ENCODE measurements at places on chromosomes 4 and X.

DNA sequence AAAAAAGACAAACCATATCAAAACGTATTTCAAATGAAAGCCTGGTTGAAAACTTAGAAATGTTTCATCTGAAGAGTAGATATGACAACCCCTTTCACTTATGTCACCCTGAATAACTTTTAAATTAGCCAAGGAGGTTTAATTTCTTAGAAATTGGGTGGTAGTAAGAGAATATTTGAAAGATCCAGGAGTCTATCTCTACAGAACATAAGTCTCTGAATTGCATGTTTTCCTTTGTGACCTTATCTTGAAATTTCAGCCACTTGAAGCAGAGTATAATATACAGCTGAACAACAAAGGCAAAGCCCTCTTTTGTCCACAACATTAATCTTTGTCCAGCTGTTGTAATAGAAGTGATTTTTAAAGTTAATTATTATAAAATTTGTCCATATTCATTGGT, 49.5 kb downstream of the TMEM154 start:
- no peak for DNase-seq

- DNase-seq = no peak
Observed at GRCh38 chr4:128387600-128388351, 100.2 kb upstream of the PGRMC2 start.

GRCh38 chr4:89878611-89879010, 16.0 kb upstream of the MMRN1 start:
- DNase-seq = no peak

DNA sequence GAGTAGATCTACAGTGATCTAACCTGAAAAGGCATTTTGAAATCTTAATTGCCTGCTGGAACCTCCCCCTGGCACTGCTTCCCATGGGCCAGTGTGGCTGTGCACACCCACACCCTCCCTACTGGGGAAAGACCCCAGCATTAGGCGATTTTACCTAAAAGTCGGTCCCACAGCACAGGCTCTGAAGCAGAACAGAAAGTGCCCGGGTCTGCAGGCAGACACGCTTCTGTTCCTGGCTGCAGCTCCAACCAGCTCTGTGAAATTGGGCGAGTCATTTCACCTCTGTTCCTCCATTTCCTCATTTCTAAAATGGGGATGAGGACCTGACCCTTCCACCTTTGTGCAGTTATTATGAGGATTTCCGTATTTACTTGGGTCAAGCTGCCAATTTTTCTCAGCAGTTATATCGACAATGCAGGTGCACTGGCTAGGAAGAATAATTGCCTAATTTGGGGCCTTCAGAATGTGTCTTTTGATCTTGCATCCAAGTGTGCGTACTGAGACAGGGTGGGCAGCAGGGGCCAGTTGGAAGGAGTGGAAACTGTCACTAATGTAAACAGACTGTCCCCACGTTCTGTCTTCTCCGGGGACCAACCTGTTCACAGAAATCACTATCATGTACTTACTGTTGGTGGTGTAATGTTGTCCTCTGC, 7.1 kb downstream of the KLF3 start:
- DNase-seq = no peak

- no peak for DNase-seq
Observed at GRCh38 chrX:20306668-20307067, 40.0 kb upstream of the RPS6KA3 start.

DNA sequence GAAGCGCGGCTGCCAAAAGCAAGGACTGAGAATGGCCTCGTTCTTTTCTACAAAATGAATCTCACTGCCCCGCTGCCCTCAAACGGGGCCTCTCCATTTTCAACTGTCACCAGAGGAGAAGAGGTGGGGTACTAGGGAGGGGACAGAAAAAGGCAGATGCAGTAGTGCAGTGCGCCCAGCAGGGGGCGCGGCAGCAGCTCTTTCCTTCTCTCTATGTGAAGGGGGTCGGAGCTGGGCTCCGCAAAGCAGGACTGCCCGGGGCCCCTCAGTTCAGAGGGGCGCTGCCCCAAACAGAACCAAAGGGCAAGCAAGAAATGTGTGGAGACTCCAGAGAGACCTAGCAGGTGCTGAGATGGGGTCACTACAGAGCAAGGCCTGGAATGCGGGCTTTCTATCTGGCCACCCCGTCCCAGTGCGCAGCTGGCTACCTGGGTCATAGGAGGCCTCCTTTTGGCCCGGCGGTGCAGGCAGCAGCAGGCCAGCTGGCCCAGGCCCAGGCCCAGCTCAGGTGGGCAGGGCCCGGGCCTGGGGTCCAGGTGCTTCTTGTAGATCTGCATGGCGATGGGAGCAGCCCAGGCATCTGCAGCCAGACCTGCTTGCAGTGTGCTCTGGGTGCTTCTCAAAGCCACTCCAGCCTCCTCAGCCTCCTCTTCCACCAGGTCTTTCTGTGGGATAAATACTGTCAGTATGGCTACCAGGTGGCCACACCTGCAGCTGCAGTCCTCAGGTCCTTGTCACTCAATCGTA, 5.9 kb downstream of the IRAK1 start:
- no peak for DNase-seq

DNA sequence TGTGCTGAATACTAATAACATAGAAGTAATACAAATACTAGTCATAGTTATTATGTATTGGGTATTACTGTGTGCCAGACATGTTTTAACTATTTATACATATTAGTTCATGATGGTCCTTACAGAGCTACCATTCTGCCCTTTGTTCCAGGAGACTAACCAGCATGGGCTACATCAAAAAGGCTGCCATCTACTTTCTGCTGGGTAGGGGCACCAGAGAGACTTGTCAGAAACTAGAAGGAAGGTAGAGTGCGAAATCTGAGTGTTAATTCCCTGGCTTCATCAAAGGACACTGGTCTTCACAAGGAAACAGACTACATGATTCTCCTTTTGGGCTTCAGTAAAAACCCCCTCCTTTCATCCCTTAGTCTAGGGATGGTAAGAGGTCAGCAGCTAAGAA, 347.8 kb downstream of the GBA3 start:
- DNase-seq = no peak

GRCh38 chr4:42816189-42816879, 76.2 kb upstream of the GRXCR1 start:
- DNase-seq = no peak

GRCh38 chrX:123468481-123468880, 264.4 kb downstream of the THOC2 start:
- DNase-seq = no peak

GRCh38 chrX:13581554-13581953, 12.2 kb downstream of the EGFL6 start:
- DNase-seq = no peak

DNA sequence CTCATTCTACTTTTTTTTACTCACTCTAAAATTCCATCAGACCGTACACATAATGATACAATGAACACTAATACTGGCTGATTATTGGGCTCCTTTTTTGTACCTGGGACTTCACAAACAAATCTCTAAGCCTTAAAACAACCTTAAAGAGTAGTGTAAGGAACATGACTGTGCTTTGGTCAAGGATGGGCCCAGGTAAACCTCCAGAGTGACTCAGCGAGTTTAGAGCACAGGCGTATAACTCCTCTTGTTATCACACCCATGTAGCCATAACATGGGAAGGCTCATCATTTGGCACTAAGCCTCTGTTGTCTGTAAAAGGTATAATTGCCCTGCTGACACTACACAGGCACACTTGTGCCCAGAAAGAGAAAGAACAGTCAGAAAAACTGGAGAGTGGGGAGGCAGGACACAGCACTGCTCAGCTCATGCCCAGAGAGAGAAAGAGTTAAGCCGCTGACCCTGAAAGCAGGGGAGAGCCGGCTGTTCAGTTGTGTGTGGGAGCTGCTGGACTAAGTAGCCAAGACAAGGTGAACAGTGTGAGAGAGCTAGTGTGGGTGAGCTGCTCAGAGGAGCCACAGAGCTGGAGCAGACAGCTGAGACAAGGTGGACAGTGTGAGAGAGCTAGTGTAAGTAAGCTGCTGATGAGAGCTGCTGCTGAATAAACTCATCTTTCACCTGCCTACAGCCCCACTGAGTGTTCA, 319.6 kb upstream of the BMP3 start:
- DNase-seq = no peak

- DNase-seq = no peak
Observed at GRCh38 chr4:138398322-138398721, 156.2 kb upstream of the SLC7A11 start.

DNA sequence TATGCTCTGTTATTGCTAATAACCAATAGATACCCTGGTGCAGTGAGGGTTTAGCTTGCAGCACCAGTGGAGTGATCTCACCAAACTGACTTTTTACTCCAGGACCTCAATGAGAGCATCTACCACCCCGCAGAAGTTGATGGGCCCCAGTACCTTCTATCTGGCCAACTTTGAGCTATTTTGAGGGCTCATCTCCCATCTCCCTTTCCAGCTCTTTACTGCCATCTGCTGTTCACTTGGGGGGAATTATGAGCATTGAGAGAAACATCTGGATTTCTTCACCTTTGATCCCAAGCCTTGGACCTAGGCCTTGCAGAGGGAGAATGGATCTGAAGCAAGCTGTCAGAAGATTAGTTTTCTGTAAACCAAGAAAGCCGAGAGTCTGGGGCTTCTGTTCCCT, 143.6 kb downstream of the TMEM164 start:
- no peak for DNase-seq

- no peak for DNase-seq
Observed at GRCh38 chr4:77817304-77818072, 1.7 kb downstream of the CNOT6L start.

DNA sequence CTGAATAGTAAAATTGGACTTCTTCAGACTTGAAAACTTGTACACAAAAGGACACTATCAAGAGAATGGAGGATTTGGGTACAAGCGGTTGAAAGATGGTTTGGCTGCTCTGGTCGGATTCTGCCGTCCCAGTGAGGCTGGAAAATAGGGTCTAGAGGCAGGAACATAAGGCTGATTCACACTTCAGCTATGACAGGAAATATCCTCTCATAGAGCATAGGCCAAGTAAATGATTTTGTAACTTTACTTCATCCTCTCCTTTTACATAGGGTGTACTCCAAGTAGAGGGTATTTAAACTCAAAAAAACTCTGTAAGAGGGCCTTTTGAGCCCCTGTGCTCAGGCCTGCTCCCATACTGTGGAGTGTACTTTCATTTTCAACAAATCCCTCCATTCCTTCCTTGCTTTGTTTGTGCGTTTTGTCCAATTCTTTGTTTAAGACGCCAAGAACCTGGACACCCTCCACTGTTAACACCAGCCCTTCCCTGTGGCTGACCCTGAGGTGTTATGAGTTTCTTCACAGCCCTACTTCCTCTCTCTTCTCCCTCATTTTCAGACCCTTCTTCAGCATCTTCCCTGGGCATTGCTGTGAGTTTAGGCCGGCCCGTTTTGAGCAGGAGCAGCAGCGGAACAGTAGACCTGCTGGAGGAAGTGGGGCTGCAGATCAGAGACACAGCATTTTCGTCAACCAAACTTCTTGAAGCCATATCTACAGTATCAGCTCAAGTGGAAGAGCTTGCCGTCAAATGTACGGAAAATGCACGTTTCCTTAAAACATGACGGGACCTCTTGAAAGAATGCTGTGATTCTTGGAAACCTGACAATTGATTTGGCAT, 7.2 kb downstream of the PGAM4 start:
- no peak for DNase-seq

GRCh38 chrX:21972046-21972445, 31.5 kb downstream of the SMS start:
- DNase-seq = no peak

DNA sequence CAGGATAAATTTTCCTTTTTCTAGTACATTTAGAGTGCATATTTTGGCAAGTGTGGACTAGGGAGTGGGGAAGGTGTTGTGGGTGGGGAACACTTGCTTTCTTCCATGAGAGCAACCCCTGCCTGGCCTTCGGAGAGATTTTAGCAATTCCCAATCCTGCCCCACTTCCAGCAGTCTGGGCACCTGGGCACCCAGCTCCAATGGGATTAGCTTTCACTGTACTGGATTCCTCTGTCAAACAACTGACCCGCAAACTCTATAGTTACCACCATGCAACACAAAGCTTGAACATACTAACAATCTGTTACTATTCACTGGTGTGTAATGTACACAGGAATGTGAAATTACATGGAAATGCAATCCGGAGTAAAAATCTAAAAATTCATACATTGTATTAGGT, 50.3 kb downstream of the SH3RF1 start:
- DNase-seq = no peak

DNA sequence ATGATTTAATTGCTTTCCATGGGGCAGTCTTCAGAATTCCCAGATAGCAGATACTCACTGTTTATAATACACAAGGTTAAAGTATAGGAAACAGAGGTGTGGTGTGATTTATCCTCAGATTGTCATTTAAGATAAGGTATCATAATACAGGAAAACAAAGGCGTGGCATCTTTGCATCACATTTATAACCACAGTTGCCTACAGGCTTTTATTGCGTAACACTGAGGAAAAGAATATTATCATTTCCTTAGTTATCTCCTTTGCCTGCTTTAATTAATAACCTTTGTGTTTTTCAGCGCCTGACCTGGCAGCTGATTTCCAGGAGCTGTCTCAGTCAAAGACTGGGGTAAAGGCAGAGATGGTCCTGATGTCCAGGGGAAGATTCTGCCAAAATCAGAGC, 68.8 kb downstream of the SSX7 start:
- no peak for DNase-seq

GRCh38 chrX:23783589-23784469, 856 bp downstream of the SAT1 start:
- no peak for DNase-seq

- no peak for DNase-seq
Observed at GRCh38 chr4:152805818-152806217, 26.1 kb downstream of the ARFIP1 start.

GRCh38 chr4:109996526-109996925, 83.8 kb downstream of the EGF start:
- no peak for DNase-seq

- DNase-seq = no peak
Observed at GRCh38 chr4:16819652-16820051, 78.8 kb downstream of the LDB2 start.

DNA sequence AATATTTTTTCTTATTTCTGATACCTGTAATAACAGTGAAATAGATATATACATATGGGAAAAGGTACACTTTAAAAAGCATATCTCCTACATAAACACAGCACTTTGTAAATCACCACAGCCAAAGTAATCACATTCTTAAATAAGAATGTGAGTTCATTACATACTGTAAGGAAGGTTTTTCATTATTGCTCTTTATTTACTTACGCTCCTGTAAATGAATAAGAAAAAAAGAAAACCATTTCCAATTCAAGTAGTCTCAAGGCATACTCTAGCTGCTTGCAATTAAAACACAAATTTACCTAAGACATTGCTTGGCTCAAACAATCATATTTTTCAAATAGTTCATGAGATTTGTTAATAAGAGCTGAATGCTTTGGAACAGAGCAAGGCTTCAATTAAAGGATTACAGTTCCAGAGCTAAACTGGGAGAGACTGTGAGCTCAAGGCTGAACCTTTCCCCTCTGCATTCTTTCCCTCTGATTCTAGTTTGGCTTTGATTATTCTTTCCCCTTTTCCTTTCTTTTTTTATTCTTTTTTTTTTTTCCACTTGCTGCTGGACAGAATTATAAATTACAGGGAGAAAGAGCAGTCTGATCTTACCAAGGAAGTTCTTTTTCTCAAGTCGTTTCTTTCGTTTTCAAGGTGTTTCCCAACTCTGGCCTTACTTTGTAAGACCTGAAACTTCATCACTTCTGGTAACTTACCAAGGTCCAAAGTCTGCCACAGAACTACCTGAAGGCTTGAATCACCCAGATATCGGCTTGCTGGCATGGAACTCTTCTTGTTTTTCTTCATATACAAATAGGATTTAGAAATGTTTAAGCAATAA, 278.3 kb downstream of the INPP4B start:
- DNase-seq = no peak

- DNase-seq = no peak
Observed at GRCh38 chr4:152848508-152848907, 68.8 kb downstream of the ARFIP1 start.

All from coronary artery (tissue), 2 donors.